Fibroblast of skin of right quadriceps (primary cell): ENCODE measurements at places on chromosomes 3 and 15.
A peak's percentile ranks its signal among the peaks of the same experiment; 100 is the strongest.

DNA sequence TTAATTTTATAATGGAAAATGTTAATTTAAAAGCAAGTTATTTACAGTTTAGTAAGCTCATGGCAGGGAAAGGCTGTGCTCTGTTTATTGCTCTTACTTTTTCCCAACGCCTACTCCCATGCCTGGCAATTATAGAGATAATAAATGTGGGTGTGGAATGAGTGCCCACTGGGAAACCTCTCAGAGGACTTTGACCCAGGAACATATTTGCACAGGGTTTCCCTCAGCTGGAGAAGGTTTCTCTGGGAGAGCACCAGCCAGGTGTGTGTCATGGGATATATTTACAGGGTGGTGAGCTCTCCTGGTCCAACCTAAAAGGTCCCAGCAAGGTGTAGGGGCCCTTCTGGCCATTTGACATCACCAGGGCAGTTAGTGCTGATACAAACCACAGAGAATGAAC lies 27.9 kb downstream of the ZNF710 start:
- DNase-seq = no peak

GRCh38 chr15:85394554-85395333 lies 14.3 kb downstream of the AKAP13 start:
- DNase-seq = no peak

DNA sequence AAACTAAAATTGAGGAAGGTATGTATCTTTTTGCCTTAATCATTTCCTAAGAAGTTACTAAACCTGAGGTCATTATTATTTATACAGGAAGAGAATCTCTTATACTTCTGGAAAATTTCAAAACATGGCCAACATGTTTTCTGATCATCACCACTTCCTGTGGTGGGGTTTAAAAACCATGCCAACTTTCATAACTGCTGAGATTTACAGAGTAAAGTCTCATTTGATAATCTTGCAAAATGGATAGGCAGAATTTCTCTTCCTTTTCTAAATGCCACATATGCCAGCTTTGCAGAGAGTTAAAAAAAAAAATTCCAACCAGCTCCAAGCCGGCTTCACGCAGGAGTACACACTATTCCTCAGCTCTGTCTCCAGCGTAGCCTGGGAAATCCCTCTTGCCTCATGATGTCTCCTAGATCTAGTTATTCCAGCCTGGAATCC lies 124.3 kb upstream of the SPRED1 start:
- DNase-seq = peak; percentile 46

DNA sequence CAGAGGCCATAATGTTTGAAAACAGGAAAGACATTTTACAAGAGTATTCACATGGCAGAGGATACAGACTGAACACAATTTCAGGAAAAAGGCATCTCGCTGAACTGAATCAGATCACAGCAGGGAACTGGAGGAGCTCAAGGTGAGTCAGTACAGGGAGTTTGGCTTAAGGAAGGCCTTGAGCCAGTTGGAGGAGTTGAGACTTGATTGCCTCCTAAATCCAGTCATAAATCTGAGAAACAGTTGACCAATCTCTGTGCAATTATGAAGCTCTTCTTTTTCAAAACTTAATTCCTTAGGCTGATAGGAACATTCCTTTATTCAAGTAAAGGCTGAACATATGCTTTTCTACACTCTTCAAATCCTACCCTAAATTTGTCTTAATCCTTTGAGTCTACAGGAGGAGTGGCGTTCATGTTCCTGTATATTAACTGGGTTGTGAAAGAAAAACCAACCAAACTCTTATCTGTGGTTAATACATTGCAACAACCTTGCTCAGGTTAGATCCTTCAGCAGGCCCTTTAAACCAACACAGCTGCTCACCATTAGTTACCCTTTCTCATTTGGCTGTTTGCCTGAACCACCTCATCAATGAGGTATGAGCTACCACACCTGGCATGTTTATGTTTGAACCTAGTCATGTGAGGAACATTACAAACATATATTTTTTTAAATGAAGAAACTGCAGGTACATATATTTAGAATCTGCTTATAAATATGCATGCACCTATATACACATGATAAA lies 404.1 kb upstream of the ATP11B start:
- no peak for DNase-seq

DNA sequence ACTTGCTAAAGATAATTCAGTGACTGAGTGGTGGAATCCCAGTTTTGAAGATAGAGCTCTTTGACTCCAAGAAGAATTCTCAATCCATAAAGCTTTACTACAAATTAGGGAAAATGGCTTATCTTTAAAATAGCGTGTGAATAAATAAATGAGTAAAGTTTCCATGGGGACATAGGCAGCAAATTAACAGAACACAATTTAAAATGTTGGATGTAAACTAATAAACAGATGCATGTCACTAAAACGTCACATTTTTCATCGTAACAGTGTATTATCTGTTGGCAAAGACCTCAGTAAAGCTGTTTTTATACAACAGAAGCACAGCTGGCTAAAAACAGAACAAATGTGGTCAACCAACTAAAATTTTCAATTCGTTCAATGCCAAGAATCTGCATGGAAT lies 913.9 kb upstream of the CFAP20DC start:
- DNase-seq = no peak

DNA sequence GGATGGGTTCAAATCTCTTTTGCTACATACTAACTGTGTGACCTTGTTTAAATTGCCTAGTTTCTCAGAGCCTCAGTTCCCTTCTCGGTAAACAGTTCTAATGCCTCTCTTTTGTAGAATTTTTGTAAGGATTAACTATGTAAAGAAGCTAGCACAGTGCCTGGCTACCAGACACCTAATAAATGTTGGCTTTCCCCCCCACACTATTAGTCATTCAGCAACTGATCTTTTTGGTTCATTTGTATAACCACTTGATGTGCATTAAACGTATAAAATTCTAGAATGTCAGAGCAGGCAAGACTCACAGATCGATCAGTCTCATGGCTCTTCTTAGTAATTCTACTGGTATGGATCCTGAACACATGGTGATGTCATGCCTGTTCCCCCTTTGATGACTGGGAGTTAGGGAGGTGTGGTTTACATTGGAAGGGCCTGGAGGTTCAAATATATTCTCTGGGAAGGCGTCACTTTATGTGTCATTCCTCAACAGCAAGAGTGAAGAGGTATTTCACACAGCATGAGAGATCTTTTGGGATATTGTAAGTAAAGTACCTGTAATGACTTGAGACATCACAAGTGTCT lies 6.5 kb downstream of the TAGLN3 start:
- DNase-seq = peak; percentile 55

GRCh38 chr15:31513178-31513577 lies 186.5 kb downstream of the KLF13 start:
- DNase-seq = no peak

DNA sequence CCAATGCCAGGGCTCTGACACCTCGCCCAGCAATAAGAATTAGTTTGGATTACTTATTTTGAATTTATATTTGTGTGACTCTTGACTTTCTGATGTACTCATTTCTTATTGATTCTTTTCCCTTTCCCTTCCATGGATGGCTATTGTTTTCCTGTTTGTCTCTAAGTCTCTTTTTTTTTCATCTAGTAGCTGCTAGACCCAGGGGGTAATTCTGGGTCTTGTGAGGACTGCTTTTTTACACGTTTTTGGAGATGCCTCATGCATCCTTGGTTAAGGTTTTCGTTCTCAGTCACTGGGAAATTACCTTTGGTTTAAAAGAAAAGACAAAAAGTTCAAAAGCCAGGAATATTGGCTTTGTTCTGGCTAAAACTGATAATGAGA lies 70.2 kb upstream of the STRIT1 start:
- no peak for DNase-seq

- no peak for DNase-seq
These were observed 398.1 kb downstream of the NSUN3 start for GRCh38 chr3:94460931-94461330.

GRCh38 chr15:59352683-59353082 lies 20.0 kb downstream of the MYO1E start:
- no peak for DNase-seq

DNA sequence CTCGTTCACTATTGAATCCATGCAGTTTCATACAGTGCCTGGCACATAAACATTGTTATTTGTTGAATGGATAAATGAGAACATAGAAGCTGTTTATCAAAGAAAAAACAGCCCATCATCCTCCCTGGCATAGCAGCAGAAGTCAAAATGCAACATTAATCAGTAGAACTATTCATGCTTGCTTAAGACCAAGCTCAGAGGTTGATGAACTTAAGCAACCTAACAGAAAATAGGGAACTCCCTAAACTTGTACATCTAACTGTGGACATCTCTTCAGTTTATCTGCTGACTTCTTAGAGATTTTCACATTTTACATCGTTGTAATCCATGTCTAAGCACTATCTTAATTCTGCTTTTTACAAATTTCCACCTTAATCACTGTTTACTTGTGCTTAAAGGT lies 29.2 kb downstream of the SENP8 start:
- DNase-seq = no peak

DNA sequence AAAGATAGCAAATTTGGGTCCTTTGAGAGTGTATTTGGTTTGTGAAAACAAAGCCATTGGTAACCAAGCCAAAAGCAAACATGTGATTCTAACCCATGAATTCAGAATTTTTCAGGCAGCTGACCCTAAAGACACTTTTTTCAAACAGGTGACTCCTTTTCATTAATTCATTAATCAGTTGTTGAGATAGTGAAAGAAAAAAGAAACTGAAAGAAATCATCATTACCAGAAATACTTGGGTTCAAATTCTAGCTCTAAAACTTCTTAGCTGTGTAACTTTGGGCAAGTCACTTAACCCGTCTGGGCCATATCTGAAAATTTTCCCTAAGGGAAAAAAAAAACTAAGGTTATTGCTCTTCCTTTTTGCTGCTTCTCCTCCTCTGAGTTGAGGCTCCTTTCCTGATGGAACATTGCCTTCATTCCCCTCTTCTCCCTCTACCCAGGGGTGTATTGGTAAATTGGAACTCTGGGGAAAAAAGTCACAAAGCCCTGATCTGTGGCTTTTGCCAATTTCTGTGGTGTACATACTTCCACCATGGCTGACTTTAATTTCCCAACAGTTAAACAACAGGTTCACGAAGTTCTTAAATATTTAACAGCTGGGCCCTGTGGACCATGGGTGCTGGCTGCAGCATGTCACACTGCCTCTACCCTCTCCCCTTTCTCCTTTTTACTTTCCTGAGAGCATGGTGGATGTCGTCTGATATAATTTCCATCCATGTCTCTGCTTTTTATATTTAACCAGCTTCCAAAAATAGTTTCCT lies 120.3 kb downstream of the ASB7 start:
- no peak for DNase-seq

DNA sequence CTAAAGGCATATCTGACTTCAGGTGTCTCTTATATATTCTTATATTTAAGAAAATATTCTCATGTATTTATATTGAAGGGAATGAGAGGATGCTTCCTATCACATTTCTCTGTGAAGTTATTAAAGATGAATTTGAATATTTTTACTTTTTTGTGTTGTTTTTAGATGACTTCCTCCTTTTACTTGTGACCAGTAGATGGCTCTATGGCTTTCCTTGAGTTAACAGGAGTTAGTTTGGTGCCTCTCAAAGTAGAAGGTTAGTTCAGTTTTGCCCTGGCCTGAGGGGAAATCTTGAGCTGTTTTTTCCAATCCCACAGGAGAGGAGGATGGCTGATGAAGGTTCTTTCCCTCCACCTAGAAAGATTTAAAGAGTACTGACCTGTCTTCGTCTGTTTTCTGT lies 80.7 kb downstream of the SQOR start:
- no peak for DNase-seq

DNA sequence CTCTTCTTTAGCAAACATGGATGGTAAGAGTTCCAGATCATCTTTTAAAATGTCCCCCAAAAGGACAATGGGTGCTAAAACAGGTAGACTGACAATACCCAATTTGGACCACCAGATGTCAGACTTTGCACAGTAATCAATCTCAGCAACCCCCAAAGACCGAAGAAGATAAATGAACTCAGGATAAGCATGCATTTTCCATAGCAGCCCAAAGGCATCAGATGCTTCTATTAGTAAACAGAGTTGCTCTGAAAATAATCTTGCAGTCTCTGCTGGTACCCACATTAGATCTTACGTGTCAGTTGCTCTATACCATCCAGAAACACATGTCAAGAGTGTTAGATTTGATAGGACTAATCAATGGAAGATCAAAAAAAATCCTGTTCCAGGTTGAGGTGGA lies 20.6 kb downstream of the MYH15 start:
- peak; percentile 49 for DNase-seq

- DNase-seq = peak; percentile 56
These were observed 460.7 kb upstream of the RASGRP1 start for GRCh38 chr15:39025321-39025720.

DNA sequence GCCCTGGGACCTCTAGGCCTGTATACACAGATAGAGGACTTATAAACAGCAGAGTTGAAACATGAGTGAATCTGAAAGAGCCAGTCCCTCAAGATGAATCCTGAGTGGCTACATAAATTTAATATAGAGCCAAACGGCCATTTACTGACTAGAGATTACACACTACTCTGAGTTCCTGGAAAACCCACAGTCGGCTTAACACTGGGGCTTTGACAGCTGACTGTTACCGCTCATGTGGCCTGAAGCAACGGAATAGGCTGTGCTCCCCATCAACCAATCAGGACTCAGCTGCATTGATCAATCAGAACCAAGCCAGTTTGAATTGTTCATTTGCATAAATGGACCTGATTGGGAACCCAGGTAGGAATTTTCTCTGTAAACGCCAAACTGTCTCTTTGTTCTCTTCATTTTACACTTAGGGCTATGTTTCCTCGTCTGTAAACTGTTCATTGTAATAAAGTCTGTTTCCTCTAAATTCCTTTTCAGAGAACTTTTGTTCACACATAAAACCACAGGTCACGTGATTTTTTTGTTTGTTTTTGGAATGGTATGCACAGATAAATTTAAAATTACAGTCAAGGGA lies 40.5 kb downstream of the CCNL1 start:
- no peak for DNase-seq

GRCh38 chr3:100737334-100737733 lies 28.0 kb downstream of the TFG start:
- peak; percentile 32 for DNase-seq

- DNase-seq = no peak
These were observed 291.0 kb downstream of the CLSTN2 start for GRCh38 chr3:140225996-140226395.

DNA sequence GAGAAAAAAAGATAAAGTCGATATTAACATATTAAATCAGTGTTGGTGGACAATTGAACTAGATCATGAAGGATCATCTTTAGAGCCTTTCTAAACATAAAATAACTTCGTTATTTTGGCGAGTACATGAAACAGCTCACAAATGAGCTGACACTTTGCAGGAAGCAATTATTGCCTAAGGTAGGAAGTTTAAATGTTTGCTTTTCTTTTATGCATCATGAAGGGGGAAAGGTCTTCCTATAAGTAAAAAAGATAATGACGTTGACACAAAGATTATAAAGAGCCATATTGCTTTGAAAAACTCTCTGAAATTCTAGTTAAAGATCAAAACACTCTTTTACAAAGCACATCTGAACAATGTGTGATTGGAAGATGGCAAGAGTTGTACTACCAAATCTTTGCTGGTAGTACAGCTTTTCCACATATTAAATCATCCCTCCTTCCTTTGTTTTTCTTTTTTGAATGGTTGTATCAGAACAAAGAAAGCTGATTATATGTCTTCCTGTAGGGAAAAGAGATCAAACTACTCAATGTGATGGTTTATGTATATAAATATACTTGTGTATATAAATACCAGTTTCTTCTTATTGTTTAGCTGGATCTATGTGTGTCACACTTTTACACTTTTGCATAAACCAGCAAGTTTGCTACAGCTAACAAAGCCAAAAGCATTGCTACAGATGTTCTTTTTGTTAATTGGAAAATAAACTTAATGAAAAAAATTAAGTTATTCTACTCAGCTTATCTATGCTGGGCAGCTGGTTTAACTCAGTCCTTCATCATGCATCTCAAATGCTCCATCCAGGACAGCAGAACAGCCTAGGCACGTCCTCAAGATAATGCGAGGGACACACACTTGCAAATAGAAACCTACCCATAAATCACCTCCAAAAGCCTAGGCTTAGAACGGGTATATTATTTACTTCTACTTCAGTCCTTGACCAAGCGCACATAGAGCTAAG lies 850.8 kb upstream of the ROBO1 start:
- DNase-seq = no peak
